WERI-Rb-1 (cell line): ENCODE measurements at places on chromosomes 5 and 9.

DNA sequence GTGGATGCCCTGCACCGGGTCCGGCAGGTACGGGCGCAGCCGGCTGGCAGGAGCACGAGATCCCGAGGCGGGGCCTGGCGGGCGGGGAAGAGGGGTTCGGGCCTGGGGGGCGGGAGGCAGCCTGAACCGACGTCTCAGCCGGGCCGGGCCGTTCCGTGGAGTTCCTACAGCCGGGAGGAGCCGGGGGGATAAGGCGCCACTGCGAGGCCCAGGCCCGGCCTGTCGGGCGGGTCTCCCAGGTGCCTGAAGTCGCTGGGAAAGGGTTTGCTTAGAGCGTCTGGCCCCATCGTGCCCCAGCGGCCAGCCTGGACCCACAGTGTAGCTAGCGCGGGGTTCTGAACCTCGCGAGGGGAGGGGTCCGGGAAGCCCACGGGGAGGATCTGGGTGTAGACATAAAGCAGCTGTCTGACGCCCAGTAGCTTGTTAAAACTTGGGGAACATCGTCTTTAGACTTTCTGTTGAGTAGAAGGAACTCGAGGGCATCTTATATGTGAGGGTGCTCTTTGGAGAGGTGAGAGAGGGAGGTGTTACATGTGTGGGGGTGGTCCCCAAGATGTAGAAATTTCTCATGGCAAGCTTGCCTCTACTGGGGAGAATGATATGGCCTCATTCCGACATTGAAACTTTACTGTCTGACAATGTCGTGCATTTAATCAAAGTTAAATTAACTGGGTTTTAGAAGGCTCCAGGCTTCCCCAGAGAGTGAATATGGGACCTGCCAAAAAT, 524 bp downstream of the FUBP3 start:
- DNase-seq = no peak

- DNase-seq = no peak
Measured at GRCh38 chr5:154117930-154118329, 72.6 kb upstream of the GALNT10 start.

DNA sequence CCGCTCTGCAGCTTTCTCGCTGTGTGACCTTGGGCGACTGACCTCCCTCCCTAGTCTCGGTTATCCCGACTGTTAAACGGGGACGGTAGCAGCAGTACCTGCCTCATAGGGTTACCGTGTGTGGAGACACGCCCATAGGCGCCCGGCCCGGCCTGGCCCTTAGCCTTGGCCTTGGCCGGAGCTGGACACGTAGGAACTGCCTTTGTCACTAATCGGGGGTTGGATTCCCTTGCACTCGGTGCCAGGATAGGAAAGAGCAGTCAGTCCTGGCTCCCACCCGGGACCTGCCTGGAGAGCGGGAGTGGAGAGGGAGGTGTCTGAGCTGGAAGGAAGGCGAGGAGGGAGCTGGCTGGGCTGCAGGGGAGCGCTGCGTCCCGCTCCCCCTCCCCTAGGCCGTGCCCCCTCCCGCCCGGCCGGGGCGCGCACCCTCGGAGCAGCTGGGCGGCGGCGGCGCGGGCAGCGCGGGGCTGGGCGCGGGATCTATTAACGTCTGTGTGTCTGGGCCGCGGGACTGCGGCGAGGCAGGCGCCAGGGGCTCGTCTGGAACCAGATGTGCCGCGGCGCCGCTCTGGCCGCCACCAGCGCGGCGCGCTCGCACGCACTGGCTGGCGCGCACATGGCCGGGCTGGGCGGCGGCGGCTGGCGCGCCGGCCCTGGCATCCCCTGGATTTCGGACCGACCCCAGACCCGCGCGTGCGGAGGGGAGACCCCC, 31.7 kb downstream of the PRRX2 start:
- DNase-seq = peak; percentile 46

- DNase-seq = no peak
Measured at GRCh38 chr5:84585218-84585617, 200.5 kb upstream of the EDIL3 start.
